ENCODE measurements at places on chromosomes 7 and 10.

DNA sequence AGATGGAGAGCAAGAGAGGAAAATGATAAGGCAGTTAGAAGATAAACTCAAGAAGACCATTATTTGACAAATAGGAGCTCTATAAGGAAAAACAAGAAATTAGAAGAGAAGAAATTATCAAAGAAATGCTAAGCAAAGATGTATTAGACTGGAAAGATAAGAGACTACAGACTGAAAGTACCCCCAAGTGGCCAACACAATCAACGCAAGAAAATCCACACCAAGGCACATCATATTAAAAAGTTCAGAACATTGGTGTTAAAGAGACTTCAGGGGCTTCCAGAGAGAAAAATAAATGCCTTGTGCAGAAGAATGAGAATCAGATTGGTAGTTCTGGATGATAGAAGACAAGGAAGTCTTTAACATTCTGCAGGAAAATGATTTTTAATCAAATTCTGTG is 46.0 kb downstream of the SH2D4B start:
- no peak for DNase-seq

DNA sequence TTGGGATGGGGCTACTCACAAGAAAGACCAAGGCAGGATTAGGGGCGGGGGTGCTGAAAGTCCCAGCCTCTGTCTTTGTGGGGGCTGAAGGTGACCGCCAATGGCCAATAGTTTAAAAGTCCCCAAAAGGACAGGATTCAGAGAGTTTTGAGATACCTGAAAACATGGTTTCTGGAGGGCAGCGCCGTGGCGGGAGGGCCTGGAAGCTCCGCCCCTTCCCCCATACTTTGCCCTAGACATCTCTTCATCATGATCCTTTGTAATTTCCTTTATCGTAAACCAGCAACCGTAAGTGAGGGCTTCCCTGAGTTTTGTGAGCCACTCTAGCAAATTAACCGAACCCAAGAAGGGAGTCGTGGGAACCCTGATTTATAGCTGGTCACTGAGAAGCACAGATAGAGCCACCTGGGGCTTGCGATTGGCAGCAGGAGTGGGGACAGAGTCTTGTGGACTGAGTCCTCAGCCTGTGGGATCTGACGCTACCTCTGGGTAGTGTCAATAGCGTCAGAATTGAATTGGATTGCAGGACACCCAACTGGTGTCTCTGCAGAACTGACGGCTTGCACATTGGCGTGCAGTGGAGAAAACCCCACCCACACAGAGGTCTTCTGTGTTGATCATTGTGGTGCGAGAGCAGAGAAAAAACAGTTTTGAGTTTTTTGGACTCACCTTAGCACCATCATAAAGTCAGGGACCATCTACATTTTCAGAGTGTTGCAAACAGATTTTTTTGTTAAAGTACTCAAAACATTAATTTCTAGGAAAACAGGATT is 169.3 kb downstream of the USP6NL start:
- DNase-seq = no peak

DNA sequence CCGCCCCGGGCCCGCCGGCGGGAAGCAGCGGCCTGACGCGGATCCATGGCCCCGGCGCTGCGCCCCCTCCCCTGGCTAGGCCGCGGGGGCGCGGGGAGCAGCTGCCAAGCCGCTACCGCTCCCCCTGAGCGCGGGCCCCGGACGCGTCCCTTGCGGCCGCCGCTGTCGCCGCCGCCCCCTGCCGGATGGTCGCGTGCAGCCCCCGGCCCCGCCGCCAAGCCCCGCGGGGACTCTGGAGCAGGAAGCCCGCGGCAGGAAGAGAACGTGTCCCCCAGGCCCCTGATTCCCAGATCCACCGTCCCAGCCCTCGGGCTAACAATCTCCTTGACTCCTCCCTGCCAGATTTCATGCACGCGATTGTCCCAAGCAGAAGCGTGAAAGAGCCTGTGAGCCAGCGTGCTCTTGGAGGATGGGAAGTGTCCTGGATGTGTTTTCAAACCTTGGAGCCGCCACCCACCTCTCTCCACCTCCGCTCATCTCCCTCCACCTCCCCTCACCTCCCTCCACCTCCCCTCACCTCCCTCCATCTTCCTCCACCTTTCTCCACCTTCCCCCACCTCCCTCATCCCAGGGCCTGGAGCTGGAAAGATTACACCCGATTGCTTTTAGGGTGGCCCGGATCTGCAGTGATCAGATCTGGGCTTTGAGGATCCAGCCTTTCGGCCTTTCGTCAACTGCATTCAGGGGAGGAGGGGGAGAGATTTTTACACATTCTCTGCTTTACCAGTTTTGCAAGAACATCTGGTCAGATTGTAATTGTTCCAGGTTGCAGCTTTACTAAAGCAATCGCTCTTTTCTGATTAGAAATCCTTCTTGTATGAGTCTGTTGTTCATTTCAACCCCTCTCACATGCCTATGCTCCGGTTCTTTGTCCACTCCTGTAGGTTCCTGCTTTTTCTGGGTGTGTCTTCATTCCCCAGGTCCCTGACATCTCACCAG is 570 bp upstream of the PRTFDC1 start:
- DNase-seq = peak; percentile 15

- DNase-seq = no peak
Observed at GRCh38 chr7:2118630-2119190, 114.0 kb downstream of the MAD1L1 start.

DNA sequence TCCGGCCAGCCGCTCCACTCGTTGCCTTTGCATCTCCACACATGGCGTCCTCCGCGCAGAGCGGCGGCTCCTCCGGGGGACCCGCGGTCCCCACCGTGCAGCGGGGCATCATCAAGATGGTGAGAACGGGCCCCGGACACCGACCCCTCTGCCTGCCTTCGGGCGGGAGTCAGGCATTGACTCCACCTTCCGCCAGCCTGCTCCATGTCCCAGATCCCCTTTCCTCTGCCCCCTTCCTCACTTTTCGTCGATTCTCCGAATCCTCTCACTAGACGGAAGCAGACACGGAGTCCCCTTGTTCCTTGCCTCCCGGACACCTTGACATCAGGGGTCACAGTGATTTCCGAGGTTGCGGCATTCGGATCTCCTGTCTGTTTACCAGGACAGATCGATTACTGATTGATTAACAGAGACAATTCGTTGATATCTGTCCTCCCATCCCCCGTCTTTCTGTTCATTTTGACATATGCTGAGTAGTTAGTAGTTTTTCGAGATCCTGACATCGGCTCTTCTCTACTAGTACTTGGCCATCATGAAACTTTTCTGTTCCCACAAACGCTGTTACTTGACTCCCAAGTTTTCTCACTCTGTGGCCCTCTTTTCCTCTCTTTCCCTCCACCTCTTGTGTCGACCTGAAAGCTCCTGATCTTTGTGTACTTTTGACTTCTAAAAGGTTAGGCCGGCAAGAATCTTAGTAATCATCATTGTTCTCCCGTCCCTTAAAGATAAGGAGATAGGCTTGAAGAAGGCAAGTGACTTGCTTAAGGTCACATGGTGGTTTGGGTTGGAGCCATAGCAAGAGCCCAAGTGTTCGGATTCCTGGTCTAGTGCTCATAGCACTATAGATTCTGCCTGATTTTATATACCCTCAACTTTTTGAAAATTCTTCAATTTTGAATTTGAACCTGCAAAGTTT is 597 bp downstream of the SND1 start:
- DNase-seq = no peak

- no peak for DNase-seq
Observed at GRCh38 chr10:24152270-24152669, 56.7 kb upstream of the KIAA1217 start.

- DNase-seq = no peak
Observed at GRCh38 chr7:94580601-94581000, 71.0 kb downstream of the CASD1 start.

GRCh38 chr7:51017576-51018535 is 235.2 kb upstream of the GRB10 start:
- DNase-seq = no peak

DNA sequence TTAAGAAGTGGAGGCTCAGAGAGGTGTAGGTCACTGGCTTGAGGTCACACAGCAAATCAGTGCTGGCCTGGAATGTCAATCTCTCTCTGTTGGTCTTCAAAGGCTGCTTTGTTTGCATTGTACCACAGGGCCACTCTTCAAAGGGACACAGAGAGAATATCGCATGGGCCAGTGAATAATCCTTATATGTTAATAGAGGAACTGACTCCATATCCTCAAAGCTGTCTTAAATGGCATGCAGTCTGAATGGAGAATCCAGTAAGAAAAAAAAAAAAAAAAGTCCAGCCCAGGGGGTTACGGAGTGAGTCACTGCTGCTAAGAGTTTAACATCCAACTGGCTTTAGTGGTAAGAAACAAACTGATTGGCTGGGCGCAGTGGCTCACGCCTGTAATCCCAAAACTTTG is 54.1 kb downstream of the NRAP start:
- no peak for DNase-seq

GRCh38 chr10:79562135-79562756 is 2.0 kb upstream of the SFTPA2 start:
- DNase-seq = peak; percentile 39

- DNase-seq = no peak
Observed at GRCh38 chr7:159147687-159148086, 3.0 kb upstream of the VIPR2 start.

DNA sequence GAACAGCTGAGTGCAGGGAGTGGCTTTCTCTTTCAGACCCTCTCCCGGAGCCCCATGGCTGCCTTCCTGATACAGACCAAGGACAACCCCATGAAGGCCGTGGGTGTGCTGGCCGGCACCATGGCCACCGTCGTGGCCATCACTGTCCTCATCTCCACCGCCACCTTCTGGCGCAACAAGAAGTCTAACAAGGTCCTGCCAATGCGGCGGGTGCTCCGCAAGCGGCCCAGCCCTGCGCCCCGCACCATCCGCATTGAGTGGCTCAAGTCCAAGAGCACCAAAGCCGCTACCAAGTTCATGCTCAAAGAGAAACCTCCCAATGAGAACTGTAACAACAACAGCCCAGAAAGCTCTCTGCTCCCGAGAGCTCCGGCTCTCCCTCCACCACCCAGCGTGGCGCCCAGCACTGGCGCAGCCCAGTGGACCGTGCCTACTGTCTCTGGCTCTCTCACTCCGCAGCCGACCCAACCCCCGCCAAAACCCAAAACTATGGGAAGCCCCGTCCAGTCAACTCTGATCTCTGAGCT is 11.2 kb downstream of the LRIT2 start:
- DNase-seq = no peak

DNA sequence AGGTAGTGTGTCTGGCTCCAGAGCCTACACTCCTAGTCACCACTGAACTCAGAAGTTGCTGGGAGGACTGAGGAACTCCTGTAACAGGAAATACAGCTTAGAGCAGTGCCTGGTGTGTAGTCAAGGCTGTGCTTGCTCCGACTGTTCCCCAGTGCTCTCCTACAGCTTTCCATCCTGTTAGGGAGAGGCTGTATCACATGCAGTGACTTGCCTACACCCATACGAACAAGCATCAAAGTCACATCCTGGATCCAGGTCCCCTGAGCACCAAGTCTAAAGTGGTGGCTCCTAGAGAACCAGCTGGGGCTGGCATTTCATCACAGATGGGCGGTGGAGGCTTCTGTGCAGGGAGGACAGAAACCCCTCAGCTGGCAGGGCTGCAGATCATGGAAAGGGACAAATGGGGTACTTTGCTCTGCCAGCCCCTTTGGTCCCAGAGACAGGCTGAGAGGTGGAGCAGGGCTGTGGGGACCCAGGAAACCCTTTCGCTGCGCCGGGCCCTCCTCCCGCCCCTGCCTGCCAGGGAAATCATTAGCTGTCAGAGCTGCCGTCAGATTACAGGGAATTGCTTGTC is 7.7 kb downstream of the ASB10 start:
- no peak for DNase-seq

DNA sequence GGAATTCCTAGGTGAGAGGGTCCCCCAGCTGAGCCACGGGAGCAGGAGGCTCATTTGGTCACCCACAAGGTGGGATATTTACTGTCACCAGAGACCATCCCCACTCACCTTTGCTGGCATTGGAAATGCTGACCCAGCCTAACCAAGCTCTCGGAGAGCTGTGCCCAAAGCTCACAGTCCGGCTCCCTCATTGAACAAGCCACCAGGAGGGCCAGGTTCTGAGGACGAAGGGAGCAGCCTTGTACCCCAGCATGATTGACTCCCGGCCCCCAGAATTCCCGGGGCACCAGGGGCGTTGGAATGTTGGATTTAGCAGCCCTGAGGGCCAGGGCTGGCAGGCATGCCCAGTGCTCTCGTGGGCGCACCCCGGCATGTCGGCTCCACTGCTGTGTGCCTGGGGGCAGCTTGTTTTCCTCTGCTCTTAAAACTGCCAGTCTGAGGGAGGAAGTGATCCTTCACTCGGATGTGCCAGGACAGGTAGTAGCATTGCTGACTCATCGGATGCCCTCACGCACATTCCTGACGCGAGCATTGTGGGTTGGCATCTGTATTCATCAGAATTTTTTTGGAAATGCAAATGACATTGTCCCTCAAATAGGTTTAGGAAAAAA is 23.3 kb downstream of the CLIP2 start:
- DNase-seq = no peak

DNA sequence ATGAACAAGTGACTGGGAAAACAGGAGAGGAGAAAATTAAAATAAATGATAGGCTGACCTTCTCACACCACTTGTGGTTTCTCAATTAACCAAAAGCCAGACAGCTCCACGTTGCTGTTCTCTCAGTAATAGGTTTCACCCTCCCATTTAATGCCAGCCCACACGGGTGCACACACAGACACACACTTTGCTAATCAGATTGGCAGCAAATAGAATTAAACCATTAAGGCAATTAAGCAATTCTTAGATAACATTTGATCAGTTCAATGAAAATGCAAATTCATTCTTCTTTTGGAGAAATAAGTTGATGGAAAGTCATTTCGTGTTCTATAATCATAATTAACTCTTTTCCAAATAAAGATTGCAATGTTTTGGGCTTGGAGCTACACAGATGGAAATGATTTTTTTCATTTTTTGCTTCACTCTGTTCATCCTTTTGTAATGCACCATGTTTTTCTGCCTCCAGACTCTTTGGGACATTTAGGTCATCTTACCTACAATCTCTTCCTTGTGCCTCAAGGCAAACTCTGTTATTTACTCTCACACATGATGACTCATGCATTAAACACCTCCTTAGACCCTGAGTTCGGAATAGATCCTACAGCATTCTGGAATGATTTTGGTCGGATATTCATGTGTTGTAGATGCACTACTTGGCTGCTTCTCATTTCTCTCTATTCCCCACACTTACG is 700.7 kb downstream of the AUTS2 start:
- no peak for DNase-seq

DNA sequence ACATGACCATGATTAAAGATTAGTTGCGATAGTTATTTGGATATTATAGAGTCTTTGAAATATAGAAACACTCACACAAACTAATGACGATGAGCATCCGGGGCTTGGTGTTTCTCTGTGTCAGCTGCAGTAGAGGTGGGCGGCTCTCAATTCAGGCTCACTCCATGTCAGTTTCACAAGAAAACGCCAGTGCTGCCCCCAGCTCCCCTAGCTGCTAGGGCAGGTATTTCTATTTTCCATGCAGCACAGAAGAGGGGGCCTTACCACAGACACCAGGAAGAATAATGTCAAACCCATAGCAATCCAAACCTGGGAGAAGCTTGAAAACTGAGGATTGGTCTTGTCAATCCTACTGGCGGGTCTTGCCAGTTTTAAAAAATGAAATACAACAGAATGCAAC is 197.1 kb downstream of the PHTF2 start:
- peak; percentile 17 for DNase-seq

GRCh38 chr10:62511656-62512055 is 137.5 kb downstream of the ZNF365 start:
- no peak for DNase-seq

GRCh38 chr10:32556783-32557395 is 110.9 kb downstream of the CCDC7 start:
- no peak for DNase-seq

- no peak for DNase-seq
Observed at GRCh38 chr10:88107296-88108097, 244.1 kb downstream of the PTEN start.

Measured in NCI-H1930 (cell line).